Adrenal gland (tissue), 19 donors: ENCODE measurements at places on chromosomes 2 and 18. TPM values are rescaled to one million over a fixed set of nuclear protein-coding genes. Genes with fewer than 3 reads are reported as not detected.

GRCh38 chr18:47397671-47398319 is 146.3 kb upstream of the SKOR2 start:
- no peak for DNase-seq
- H3K4me1 ChIP-seq = no peaks in the 10 kb centered on the region
- no peaks in the 10 kb centered on the region for H3K27me3 ChIP-seq
- H3K4me3 ChIP-seq = no peak overlapping the region
- no peak overlapping the region for H3K27ac ChIP-seq
- no peaks in the 10 kb centered on the region for H3K36me3 ChIP-seq

DNA sequence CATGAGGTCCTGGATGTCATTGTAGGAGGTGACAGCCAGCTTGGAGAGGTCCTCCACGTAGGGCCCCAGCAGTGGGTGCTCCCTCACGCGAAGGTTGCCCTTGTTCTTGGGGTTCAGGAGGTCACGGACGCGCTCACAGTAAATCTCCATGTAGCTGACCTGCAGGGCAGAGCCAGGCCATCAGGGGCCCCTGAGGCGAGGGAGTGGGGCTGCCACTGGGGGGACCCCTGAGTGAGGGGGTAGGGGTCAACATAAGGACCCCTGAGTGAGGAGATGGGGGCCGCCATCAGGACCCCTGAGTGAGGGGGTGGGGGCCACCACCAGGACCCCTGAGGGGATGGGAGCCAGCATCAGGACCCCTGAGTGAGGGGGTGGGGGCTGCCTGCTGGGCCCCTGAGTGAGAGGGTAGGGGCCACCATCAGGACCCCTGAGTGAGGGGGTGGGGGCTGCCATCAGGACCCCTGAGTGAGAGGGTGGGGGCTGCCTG is 33.6 kb downstream of the KIF1A start:
- H3K27ac ChIP-seq = no peak overlapping the region
- H3K36me3 ChIP-seq = no peaks in the 10 kb centered on the region

GRCh38 chr2:71552356-71552755 is 99.0 kb downstream of the DYSF start:
- H3K27me3 ChIP-seq = no peaks in the 10 kb centered on the region
- no peak overlapping the region for H3K27ac ChIP-seq
- no peaks in the 10 kb centered on the region for H3K36me3 ChIP-seq
- H3K4me1 ChIP-seq = no peaks in the 10 kb centered on the region
- no peak overlapping the region for H3K4me3 ChIP-seq

- H3K27ac ChIP-seq = no peak overlapping the region
- no peaks in the 10 kb centered on the region for H3K36me3 ChIP-seq
- DNase-seq = no peak
- H3K27me3 ChIP-seq = no peaks in the 10 kb centered on the region
- peaks cover 54% of the 10 kb centered on the region for H3K4me1 ChIP-seq
These were observed 5.0 kb downstream of the BIN1 start for GRCh38 chr2:127101756-127102477.

- H3K27ac ChIP-seq = no peak overlapping the region
- H3K36me3 ChIP-seq = no peaks in the 10 kb centered on the region
- no peaks in the 10 kb centered on the region for H3K27me3 ChIP-seq
These were observed 171.2 kb upstream of the SLC14A2 start for GRCh38 chr18:45444040-45444439.

Gene CNTNAP5
- not detected for total RNA-seq

Gene G6PC2
- not detected for total RNA-seq

Gene GREB1L
- total RNA-seq = 0.54 TPM
